Neural crest cell (in vitro differentiated cells): ENCODE measurements at places on chromosomes 4 and X. TPM values are rescaled to one million over a fixed set of nuclear protein-coding genes. Genes with fewer than 3 reads are reported as not detected.

The MPC1L gene
- total RNA-seq: not detected in 2 replicates

DNA sequence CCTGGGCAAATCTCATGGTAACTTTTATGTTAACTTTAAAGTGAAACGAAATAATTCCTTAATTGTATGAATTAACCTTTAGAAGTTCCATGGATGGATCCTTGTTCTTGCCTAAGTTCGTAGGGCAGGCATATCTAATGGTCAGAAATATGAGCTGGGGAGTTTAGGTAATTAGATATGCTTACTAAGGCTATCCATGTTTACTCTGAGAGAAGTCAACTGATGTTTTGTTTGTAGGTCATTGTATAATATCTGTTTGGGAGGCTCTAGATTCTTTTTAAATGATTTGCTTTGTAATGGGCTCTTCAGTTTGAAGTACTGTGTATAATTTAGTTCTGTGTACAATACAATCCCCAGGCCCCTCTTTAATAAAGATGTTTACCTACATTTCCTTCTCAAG is 117.0 kb downstream of the DCK start:
- DNase-seq: no peak

The PRR32 gene
- total RNA-seq: not detected in 2 replicates

DNA sequence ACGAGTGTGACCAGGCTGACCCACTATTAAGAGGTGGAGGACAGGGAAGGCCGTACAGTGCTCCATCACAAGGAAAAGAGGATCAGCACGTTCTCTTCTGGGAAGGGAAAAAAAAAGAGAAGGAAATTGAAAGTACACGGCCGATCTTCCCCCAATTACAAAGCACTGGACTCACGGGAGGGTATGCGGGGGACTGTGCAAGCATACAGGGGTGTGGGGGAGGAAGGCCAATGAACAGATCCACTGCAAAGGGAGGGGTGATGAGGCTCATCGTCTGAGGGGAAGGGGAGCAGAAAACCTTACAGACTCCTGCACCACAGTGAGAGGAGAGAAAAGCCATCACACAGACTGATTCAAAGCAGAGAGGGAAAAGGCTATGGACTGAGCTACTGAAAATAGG is 1.1 kb downstream of the ELK1 start:
- DNase-seq: no peak

- no peak for DNase-seq
Measured at GRCh38 chr4:73620115-73620792, at the start of gene RASSF6. RASSF6 (minus strand) TSS chr4:73620436; CDS start chr4:73611795, 8,641 bp downstream.

DNA sequence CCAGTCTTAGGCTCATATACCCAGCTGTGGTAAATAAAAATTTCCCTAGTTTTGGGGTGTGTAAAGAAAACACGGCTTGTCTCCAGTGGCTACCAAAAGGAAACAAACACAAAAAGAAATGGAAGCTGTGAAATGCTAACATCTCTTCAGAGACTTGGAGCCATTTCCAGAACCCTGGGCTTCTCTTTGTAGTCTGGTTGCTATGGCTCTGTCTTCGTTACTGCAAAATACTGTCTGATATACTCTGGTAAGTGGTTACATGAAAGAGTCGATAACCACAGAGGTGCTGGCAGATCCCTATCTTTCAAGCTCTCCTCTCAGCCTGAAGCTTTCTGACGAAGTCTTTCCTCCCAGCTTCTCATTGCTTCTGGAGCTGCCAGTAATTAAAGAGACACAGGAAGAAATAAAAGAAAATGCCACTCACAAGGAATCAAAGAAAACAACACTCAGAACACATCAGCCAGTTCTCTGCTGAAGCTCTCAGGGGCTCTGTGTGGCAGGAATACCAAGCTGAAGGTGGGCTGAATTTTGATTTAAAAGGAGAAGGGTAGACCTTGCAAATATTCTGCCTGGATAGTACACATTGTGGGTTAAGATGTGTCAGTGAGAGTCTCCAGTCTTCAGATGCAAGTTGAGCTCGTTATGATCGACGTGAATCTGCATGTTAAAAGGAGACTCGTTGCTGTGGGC is 107.6 kb upstream of the FAM9C start:
- no peak for DNase-seq

The LRPAP1 gene
- 106 and 116 TPM in 2 replicates for total RNA-seq

DNA sequence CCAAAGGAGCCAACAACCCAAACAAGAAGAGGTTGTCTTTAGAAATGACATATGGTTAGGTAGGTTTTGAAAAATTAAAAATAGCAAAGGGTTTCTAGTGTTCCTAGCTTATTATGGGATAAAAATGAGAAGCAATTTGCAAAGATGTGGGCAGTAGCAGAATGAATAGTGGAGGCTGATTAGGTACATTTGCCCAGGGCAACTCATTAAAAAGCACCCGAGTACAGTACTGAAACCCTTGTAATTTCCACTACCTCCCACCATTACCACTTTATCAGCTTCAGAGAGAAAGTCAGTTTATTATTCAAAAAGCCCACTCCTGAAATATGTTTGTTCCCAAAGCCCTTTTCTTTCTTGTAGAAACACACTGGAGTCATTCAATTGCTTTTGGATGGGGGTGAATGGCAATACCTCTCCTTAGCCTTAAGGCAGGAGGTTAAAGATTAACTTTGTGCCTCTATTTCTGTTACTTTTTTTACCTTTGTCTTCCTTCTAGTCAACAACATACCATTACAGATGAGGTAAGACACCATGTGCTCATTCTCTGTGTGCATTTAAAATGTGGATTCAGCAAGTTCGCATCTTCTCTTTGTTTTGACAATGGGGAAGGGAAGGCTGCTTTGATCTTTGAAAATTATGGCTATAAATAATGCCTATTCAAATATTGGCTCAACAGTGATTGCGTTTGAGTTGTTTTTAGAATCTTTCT is 353.8 kb upstream of the CASK start:
- DNase-seq: no peak

DNA sequence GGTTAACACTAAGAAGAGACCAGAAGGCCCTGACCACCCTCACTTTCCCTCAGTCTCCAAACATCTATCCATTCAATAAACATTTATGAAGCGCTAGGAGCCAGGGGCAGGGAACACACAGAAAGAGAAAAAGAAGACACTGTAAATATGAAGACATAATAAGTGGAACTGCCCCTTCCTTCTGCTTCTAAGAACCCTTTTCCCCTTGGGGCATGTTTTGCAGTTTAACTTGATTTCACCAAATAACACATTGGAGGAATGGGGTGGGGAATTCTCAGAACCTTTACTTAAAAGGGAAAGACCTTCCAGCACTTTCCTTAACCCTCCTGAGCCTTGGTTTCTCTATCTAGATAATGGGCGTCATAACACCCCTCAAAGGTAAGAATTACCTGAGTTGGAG is 42.3 kb downstream of the RBM47 start:
- no peak for DNase-seq

GRCh38 chr4:150828159-150828558 is 186.9 kb downstream of the LRBA start:
- DNase-seq: no peak

DNA sequence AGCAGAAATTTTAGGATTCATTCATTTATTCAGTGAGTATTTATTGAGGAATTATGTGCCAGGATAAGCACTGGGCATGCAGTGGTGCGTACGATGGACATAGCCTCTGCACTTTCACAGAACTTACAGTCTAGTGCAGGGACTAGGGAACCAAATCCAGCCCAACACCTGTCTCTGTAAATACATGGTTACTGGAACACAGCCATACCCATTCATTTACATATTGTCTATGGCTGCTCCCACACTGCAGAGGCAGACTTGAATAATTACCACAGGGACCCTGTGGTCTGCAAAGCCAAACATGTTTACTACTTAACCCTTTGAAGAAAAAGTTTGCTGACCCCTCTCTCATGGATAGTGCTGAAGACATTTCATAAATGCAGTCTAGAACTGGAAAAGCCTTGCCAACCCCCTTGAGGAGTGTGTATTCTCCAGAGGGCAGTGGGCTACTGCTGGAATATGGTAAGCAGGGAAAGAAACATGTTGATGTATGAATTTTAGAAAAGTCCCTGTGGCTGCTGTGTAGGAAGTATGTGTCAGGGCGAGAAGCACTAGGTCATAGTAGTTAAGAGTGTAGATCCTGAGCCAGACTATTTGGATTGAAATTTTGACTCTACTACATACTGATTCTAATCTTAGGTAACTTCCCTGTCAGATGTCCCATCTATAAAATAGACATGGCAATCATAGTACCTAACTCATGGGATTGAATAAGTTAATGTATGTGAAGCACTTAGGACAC is 75.5 kb downstream of the GALNT7 start:
- no peak for DNase-seq

DNA sequence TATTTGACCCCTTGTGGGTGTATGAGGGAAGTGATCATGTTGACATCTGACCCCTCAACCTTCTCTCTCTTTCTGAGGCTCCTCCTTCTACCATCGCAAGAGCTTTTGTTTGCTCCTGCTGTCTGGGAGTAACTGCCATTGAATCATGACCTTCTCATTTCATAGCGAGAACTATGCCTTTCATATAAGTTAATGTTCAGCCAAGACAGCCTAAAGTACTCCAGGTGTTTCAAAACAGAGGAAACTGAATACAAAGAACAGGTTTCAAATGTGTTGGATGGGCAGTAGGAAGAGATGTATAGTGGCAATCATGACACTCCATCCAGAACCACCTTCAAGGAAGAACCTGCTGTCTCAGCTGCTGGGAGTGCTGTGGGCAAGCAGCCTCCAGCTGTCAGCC is 403.1 kb downstream of the MID1IP1 start:
- DNase-seq: no peak

The MAGEA6 gene
- total RNA-seq: not detected in 2 replicates

The NDST4 gene
- 1.3 and 1.7 TPM in 2 replicates for total RNA-seq

DNA sequence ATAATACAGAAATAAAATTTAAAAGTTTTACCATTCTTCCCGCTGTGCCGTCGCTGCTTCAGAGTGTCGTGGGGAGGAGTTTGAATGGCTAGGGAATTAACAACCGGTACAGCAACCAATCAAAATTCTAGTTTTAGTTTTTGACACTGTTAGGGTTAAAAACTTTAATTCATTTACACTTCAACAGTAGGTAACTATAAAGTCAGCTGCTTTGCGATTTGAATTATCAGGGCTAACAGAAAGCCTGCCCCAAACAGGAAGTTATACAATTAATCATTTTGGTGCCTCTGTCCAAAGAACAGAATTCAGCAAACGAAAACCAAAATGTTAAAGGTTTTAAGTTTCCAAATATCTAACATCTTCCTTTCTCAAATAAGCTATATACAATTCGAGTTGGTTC is 2.3 kb downstream of the HNRNPD start:
- DNase-seq: no peak

- no peak for DNase-seq
Measured at GRCh38 chr4:119894650-119895208, 171.9 kb downstream of the MAD2L1 start.

- no peak for DNase-seq
Measured at GRCh38 chr4:185880571-185880970, 68.6 kb upstream of the SORBS2 start.

DNA sequence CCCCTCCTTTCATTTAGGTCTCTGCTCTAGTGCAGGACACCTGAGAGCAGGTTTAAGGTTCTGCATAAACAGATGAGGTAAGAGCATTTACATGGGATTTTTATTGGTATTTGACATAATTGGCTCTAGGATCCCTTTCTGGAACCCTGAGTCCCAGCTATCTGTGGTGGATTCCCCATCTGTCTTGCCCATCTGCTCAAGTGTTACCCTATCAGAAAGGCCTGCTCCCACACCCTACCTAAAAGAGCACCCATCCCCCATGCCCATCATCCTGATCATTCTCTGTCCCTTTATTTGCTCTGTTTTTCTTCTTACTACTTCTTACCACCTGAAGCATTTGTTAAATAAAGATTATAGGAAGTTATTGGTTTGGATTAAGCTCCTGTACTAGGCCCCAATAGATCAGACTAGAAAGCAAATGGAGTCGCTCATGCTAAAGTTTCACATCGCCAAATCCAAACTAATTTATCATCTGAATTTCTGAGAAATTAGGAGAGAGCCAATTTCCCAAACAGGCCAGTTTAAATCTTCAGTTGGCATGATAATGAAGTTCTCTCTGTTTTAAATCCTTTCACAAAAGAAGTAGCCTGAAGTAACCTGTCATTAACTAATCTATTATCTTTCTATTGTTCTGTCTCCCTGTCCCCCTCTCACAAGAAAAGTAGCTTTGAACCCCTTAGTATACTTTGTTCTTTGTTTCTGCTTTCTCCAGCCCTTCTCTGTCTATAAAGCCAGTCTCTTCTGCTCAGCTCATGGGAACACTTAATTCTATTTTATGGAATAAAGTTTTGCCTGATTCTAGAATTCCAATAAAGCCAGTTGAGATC is 178.6 kb downstream of the ZNF674 start:
- no peak for DNase-seq

The PNMA5 gene
- total RNA-seq: not detected in 2 replicates

The TAF9B gene
- total RNA-seq: 44.4 and 46.7 TPM in 2 replicates

The LIMCH1 gene
- 15.1 and 17.3 TPM in 2 replicates for total RNA-seq

- no peak for DNase-seq
Measured at GRCh38 chr4:139596034-139596683, 40.1 kb upstream of the SETD7 start.

DNA sequence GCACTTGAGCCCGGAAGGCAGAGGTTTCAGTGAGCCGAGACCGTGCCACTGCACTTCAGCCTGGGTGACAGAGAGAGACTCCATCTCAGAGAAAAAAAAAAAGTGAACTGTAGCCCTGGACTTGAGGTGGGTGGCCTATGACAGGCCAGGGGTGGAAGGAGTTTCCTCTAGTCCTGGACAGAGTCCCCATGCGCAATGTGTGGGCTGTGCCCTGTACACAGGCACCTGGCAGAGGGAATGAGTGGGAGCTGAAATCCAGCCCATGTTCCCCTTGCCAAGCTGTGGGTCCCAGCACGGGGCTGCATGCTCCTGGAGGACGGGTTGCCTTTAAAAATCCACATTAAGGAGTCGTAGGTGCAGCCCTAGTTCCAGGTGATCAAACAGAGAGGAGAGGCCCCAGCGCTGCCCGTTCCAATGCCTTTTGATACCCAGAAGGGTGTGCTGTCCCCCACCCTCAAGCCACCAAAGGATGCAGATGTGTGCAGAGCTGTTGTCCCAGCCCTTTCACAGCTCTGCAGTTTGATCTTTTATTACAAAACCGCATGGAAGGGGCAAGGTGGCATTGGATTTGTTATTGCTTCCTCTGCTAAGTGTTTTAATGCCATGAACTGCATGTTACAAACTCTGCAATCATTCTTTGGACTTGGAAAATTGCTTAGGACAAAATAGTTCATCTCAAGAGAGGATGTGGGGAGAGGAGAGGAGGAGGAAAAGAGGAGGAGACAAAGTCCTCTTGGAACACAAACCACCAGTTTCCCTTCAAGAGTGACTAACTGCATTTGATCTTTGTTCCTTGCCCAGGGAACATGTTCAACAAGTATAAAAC is 38.0 kb upstream of the PDK3 start:
- DNase-seq: no peak

DNA sequence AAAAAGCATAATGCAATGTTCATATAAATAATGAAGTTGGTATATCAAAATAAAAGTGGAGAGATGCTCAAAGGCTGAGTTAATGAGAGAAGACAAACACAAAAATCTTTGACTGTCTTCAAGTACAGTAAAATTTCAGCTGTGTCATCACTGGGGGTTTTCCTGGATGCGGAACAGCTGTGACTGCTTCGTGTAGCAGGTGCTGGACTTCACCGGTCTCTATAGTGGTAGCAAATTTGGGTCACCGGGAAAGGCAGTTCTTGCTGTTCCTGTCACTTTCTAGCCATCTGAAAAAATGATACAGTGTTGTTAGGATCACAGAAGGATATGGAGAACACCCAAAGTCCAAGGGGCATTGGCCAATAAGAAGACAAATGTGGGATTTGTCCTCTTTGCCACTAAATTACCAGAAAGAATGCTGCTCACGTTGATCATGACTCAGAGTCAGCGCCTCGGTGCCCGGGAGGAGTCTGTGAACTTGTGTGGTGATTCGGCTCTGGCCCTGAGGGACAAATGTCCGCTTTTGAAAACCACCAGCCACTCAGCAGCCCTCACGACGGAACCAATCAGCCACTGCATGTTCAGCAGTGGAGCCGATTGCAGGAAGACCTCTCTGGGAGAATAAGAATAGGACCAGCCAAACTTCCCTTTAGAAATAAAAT is 230.1 kb upstream of the FAT1 start:
- no peak for DNase-seq
